ENCODE measurements at places on chromosomes 7 and 10. TPM values are rescaled to one million over a fixed set of nuclear protein-coding genes. Genes with fewer than 3 reads are reported as not detected.

GRCh38 chr10:103448746-103449145 is 3.4 kb downstream of the CALHM2 start:
- H3K27me3 ChIP-seq = no peaks in the 10 kb centered on the region
- H3K4me3 ChIP-seq = no peak overlapping the region
- DNase-seq = no peak
- H3K27ac ChIP-seq = peak overlapping the region; percentile 45
- peaks cover 63% of the 10 kb centered on the region for H3K36me3 ChIP-seq

The PNLIPRP2 gene
- not detected for total RNA-seq

- H3K27ac ChIP-seq = no peak overlapping the region
- peaks cover 7% of the 10 kb centered on the region for H3K4me1 ChIP-seq
- no peaks in the 10 kb centered on the region for H3K36me3 ChIP-seq
- no peak overlapping the region for H3K4me3 ChIP-seq
- H3K27me3 ChIP-seq = no peaks in the 10 kb centered on the region
Measured at GRCh38 chr7:105336009-105336408, 52.7 kb downstream of the SRPK2 start.

DNA sequence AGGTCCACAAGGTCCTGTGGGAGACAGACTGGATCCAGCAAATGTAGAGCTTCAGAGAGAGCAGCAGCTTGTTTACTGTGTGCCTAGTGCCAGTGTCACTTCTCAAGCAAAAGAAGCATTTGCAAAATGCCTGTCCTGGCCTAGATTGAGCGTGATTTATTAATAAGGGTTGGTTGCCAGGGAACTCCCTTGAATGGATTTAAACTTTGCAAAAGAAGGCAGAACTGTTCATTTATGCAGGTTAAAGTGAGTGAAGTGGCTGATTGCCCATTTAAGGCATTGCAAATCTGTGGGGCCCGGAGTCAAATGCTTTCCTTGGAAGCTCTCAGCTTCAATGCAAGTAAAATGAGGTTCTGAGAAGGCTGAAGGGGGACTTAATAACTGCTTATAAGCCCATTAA is 71.3 kb downstream of the CDHR3 start:
- no peaks in the 10 kb centered on the region for H3K27me3 ChIP-seq
- no peak overlapping the region for H3K27ac ChIP-seq
- H3K36me3 ChIP-seq = no peaks in the 10 kb centered on the region
- no peaks in the 10 kb centered on the region for H3K4me1 ChIP-seq

The PPP1R17 gene
- total RNA-seq = not detected

- no peaks in the 10 kb centered on the region for H3K27me3 ChIP-seq
- H3K27ac ChIP-seq = peak overlapping the region; percentile 7
- H3K4me3 ChIP-seq = no peak overlapping the region
- H3K36me3 ChIP-seq = no peaks in the 10 kb centered on the region
- DNase-seq = no peak
Measured at GRCh38 chr10:297567-297966, 162.3 kb downstream of the ZMYND11 start.

DNA sequence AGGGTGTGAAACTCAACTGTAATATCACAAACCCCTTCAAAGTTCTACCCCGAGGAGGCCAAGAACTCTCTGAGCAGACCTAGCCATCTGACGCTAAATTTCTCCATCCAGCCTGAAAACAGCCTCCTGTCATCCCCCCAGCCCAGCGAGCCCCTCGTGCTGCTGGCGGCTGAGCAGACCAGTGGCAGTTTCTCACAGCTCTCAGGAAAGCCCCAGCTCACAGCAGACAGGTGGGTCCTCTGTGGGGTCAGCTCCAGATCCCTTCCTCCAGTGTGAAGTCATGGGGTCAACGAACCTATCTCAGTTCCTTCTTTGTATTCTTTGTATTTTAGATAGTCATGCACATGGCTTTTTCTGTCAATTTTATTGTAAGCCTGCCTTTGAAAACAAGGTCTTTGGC is 7.8 kb downstream of the GARIN1A start:
- H3K4me3 ChIP-seq = no peak overlapping the region
- H3K4me1 ChIP-seq = no peaks in the 10 kb centered on the region
- DNase-seq = no peak
- H3K27me3 ChIP-seq = no peaks in the 10 kb centered on the region
- no peaks in the 10 kb centered on the region for H3K36me3 ChIP-seq

GRCh38 chr7:116630932-116631671 is 40.9 kb upstream of the MET start:
- H3K27ac ChIP-seq = no peak overlapping the region
- DNase-seq = peak; percentile 79
- H3K27me3 ChIP-seq = no peaks in the 10 kb centered on the region
- no peaks in the 10 kb centered on the region for H3K36me3 ChIP-seq

The ZKSCAN5 gene
- total RNA-seq = 7.4 TPM

The ERVW-1 gene
- not detected for total RNA-seq

The NRP1 gene
- 139 TPM for total RNA-seq

The WIPF3 gene
- 0.67 TPM for total RNA-seq

GRCh38 chr7:135342887-135343286 is 109.2 kb downstream of the STRA8 start:
- no peaks in the 10 kb centered on the region for H3K36me3 ChIP-seq
- H3K27me3 ChIP-seq = no peaks in the 10 kb centered on the region
- H3K27ac ChIP-seq = no peak overlapping the region

DNA sequence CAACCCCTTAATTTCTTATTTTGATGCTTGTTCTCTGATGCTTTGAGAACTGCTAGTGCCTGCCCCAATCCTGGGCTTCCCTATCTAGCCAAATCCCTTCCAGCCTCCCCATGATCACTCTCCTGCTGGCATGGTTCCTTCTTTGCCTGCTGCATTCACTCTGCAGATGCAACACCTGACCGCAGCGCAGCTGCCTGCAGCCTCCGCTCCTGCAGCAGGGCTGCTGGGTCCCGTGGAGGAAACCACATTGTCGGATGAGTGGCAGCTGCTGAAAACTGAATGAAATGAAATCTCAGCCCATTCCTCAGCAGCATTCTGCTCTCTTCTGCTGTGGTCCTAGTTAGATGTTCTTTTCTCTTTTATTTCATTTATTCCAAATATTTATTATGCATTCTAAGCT is 320.3 kb downstream of the CCDC3 start:
- no peak overlapping the region for H3K27ac ChIP-seq
- H3K27me3 ChIP-seq = no peaks in the 10 kb centered on the region
- H3K4me1 ChIP-seq = no peaks in the 10 kb centered on the region
- no peak for DNase-seq
- no peaks in the 10 kb centered on the region for H3K36me3 ChIP-seq
- H3K4me3 ChIP-seq = no peak overlapping the region

DNA sequence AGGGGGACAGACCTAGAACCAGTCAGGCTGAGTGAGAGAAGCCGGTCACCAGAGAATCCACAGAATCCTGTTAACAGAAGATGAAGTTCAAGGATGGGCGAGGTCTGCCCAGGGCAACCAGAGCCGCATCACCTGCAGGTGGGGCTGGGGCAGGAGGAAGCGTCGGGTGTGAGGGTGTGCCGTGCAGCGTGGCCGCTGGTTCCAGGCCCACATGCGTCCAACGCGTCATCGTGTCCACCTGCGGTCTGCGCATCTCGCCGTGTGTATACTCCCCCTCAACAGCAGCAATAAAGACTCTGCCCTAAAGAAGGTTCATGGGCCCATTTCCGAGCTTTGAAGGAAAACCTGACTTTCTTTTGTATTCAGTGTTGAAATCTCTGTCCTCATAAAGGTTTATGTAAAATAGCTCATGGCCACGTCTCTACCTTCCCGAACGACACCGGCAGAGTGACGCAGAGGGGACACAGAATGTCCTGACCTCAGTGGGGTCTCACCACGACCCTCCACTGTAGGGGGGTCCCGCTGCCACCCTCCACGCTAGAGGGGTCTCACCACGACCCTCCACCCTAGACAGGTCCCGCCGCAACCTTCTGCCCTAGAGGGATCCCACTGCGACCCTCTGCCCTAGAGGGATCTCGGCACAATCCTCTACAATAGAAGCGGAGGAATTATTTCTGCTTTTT is 446.9 kb downstream of the PTPRN2 start:
- no peaks in the 10 kb centered on the region for H3K36me3 ChIP-seq
- no peak overlapping the region for H3K4me3 ChIP-seq
- no peaks in the 10 kb centered on the region for H3K4me1 ChIP-seq
- no peak for DNase-seq
- H3K27ac ChIP-seq = no peak overlapping the region

DNA sequence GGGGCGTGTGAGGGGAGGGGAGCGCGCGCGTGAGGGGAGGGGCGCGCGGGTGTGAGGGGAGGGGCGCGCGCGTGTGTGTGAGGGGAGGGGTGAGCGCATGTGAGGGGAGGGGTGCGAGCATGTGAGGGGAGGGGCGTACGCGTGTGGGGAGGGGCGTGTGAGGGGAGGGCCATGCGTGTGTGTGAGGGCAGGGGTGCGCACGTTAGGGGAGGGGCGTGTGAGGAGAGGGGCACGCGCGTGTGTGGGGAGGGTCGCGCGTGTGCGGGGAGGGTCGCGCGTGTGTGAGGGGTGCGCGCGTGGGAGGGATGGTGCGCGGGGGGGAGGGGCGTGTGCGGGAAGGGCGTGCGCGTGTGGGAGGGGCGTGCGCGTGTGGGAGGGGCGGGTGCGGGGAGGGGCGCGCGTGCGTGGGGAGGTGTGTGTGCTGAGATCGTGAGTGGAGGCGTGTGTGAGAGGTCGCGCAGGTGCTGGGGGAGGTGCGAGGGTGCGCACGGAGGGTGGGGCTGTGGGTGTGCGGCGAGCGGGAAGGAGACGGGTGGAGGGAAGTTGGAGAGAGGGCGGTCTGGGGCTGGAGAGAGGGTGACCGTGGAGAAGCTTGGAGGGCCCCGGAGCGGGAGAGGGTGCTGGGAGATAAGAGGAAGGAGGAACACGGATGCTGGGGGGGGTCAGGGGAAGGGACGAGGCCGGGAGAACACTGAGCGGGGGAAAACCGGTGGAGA is 19.7 kb downstream of the MXI1 start:
- no peaks in the 10 kb centered on the region for H3K27me3 ChIP-seq
- H3K4me3 ChIP-seq = peak overlapping the region; percentile 89
- peaks cover 10% of the 10 kb centered on the region for H3K4me1 ChIP-seq
- DNase-seq = peak; percentile 91
- H3K27ac ChIP-seq = peak overlapping the region; percentile 44
- no peaks in the 10 kb centered on the region for H3K36me3 ChIP-seq

The GIMAP8 gene
- total RNA-seq = 42.3 TPM

- H3K27ac ChIP-seq = no peak overlapping the region
- peak overlapping the region; percentile 55 for H3K4me3 ChIP-seq
- DNase-seq = peak; percentile 89
Measured at GRCh38 chr10:100482181-100482833, 19.5 kb downstream of the WNT8B start.

The CHST15 gene
- total RNA-seq = 49.2 TPM

DNA sequence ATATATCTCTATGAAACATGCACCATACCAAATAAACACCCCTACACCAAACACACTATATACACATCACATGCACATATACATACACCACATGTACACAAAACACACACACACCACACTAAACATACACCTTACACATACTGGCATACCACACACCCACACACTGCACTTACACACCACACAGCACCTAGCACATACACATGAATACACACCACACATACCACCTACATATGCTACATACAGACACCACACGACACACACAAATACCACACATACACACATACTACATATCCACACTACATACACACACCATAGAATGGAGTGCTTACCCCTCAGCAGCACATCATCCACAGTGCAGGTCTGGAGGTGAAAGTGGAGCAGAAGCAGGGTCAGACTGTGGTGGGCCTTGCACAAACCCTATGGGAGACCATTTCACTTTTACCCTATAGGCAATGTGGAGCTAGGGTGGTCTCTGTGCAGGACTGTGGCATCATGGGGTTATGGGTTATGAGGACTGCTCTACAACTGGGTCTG is 64.6 kb downstream of the WDFY4 start:
- no peaks in the 10 kb centered on the region for H3K27me3 ChIP-seq
- H3K36me3 ChIP-seq = no peaks in the 10 kb centered on the region
- H3K27ac ChIP-seq = no peak overlapping the region
- no peaks in the 10 kb centered on the region for H3K4me1 ChIP-seq

The PLEKHS1 gene
- not detected for total RNA-seq

The PCLO gene
- total RNA-seq = 5.3 TPM

The CPVL gene
- 31.9 TPM for total RNA-seq

The VGF gene
- total RNA-seq = not detected

GRCh38 chr10:52877451-52877850 is 104.9 kb upstream of the MBL2 start:
- H3K27me3 ChIP-seq = no peaks in the 10 kb centered on the region
- H3K4me3 ChIP-seq = no peak overlapping the region
- H3K36me3 ChIP-seq = no peaks in the 10 kb centered on the region
- no peak for DNase-seq
- H3K4me1 ChIP-seq = no peaks in the 10 kb centered on the region

- H3K36me3 ChIP-seq = no peaks in the 10 kb centered on the region
- no peak overlapping the region for H3K27ac ChIP-seq
- no peak for DNase-seq
- H3K4me3 ChIP-seq = no peak overlapping the region
Measured at GRCh38 chr10:83603708-83604107, 535.6 kb upstream of the GHITM start.

- no peak for DNase-seq
- no peaks in the 10 kb centered on the region for H3K4me1 ChIP-seq
- no peak overlapping the region for H3K27ac ChIP-seq
- no peaks in the 10 kb centered on the region for H3K27me3 ChIP-seq
- H3K36me3 ChIP-seq = no peaks in the 10 kb centered on the region
Measured at GRCh38 chr7:21616091-21616490, 73.3 kb downstream of the DNAH11 start.

The CLCN1 gene
- not detected for total RNA-seq

GRCh38 chr7:147894271-147894670 is 696.3 kb upstream of the C7orf33 start:
- no peaks in the 10 kb centered on the region for H3K4me1 ChIP-seq
- H3K36me3 ChIP-seq = no peaks in the 10 kb centered on the region
- H3K4me3 ChIP-seq = no peak overlapping the region
- no peak for DNase-seq
- no peak overlapping the region for H3K27ac ChIP-seq

GRCh38 chr10:19713800-19714525 is 102.3 kb upstream of the PLXDC2 start:
- no peaks in the 10 kb centered on the region for H3K4me1 ChIP-seq
- no peak overlapping the region for H3K27ac ChIP-seq
- no peak overlapping the region for H3K4me3 ChIP-seq

The CNTNAP2 gene
- 0.41 TPM for total RNA-seq

- H3K36me3 ChIP-seq = no peaks in the 10 kb centered on the region
- H3K4me1 ChIP-seq = no peaks in the 10 kb centered on the region
- H3K27ac ChIP-seq = no peak overlapping the region
- H3K27me3 ChIP-seq = no peaks in the 10 kb centered on the region
Measured at GRCh38 chr7:38294926-38295325, 21.5 kb upstream of the TARP start.

- no peak overlapping the region for H3K27ac ChIP-seq
- H3K27me3 ChIP-seq = peaks cover 3% of the 10 kb centered on the region
- H3K4me3 ChIP-seq = no peak overlapping the region
- peaks cover 6% of the 10 kb centered on the region for H3K4me1 ChIP-seq
Measured at GRCh38 chr10:46545861-46546590, 10.4 kb downstream of the GPRIN2 start.

All from upper lobe of right lung (tissue), 1 donor.